ENCODE measurements at places on chromosomes 12 and 14.
A peak's percentile ranks its signal among the peaks of the same experiment; 100 is the strongest.

GRCh38 chr12:14723763-14724162 is 27.4 kb upstream of the GUCY2C start:
- DNase-seq: peak; percentile 60

DNA sequence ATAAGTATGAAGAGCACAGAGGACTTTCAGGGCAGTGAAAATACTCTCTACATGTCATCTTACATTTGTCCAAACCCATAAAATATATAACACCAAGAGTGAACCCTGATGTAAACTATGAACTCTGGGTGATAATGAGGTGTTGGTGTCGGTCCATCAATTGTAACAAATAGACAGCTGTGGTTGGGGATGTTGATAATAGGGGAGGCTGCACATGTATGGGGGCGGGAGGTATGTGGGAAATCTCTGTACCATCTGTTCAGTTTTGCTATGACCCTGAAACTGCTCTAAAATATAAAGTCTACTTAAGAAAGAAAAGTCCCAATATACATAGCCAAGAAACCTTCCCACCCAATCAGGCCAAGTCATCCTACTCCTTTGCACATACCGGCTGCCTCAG is 88.5 kb downstream of the GPR135 start:
- no peak for DNase-seq

DNA sequence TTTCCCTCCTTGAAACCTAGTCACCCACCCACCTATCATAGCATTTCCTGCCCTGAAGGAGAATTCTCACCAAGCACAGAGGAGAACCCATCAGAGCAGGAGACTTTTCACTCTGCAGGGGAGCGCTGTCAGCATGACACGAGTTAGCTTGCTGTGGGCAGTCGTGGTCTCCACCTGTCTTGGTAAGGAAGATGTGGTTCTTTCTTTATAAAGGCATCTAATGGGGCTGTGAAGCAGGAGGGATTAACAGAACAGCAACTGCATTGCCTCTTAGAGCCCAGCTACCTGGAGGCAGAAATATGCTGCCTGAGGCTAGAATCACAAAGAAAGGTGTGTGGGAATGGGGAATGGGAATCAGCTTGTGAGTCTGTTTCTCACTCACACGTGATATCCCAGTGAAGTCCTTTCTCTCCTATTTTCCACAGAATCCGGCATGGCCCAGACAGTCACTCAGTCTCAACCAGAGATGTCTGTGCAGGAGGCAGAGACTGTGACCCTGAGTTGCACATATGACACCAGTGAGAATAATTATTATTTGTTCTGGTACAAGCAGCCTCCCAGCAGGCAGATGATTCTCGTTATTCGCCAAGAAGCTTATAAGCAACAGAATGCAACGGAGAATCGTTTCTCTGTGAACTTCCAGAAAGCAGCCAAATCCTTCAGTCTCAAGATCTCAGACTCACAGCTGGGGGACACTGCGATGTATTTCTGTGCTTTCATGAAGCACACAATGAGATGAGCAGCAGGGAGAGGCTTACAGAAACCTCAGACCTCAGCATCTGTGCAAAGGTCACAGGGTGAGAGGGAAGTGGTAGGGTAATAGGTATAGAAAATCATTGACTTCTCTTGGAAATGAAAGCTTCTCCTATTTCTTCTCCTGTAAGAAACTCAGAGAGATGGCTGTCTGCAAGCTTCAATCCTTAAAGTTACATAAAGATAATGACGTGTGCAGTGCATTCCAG is 316.9 kb downstream of the DAD1 start:
- no peak for DNase-seq

DNA sequence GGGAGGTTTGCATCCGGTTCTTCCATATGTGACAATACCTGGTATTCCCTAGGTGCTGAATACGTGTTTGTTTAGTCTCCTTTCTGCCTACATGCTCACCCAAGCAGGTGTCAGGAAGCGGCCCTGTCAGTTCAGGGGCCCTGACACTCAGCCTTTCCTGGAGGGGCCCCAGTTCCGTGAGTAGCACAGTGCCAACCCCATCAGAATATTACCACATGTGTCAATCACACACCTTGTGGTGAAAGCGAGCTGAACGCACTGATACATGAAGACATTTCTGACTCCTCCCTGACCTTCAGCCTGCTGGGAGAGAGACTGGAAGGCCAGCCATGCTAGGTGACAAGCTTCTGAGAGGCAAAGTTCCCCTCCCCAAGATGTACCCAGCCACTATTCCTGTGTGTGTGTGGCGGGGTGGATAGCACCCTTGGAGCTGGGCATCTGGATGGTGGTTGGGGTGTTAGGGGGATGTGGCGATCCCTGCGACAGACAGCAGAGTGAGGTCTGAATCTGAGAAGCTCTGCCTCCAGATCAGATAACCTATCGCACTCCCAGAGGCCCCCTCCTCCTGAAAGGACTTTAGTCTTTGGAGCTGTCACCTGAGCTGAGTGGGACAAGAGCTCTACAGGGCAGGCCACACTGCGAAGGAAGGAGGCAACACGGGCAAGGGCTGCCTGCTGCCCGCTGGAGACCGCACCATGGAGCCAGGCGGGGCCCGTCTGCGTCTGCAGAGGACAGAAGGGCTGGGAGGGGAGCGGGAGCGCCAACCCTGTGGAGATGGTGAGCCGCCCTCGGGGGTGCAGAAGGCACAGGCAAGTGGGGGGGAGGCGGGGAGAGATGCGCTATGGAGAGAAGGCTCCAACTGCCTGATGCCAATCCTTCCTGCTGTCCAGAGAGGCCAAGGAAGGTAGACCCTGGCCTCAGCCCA is at the start of gene SOAT2:
Gene SOAT2 (plus strand): TSS at position 604 of the 925 bp plus-strand sequence. CDS start 92 bp downstream, at position 696.
- no peak for DNase-seq

DNA sequence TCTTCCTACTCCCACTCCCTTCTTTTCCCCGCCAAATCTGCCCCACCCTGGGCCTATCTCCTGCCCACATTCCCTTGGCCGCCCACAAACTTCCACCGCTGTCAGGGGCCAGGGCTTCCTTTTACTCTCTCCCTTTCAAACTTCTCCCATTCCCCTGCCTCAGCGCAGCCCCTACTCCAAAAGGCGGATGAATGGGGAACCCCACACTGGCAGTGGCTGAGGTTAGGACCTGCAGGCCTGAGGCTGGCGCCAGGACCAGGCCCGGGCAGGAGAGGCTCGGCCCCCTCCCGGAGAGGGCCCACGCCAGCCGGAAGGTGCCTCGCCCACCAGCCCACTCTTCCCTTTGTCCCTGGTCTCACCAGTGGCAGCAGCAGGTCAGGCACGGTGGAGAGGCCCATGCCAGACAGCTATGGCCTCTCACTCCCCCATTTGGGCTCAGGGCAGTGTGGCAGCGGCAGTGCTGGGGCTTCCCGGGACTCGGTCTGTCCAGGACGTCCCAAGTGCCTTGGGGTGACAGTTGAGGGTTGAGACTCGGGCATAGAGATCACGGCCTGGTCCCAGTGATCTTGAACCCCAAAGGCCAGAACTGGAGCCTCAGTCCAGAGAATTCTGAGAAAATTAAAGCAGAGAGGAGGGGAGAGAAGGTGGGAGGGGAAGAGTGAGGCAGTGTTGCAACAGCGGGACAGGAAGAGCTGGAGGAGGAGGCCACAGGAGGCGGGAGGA is at the start of gene TNFRSF1A:
Gene TNFRSF1A (minus strand): TSS at position 660 of the 723 bp plus-strand sequence. CDS start 262 bp downstream, at position 398.
- peak; percentile 90 for DNase-seq

GRCh38 chr12:62537551-62537950 is 70.9 kb downstream of the MON2 start:
- peak; percentile 90 for DNase-seq

GRCh38 chr14:74140374-74140850 is 55.7 kb downstream of the LIN52 start:
- no peak for DNase-seq

GRCh38 chr12:48454667-48455066 is 17.7 kb upstream of the ANP32D start:
- peak; percentile 60 for DNase-seq

DNA sequence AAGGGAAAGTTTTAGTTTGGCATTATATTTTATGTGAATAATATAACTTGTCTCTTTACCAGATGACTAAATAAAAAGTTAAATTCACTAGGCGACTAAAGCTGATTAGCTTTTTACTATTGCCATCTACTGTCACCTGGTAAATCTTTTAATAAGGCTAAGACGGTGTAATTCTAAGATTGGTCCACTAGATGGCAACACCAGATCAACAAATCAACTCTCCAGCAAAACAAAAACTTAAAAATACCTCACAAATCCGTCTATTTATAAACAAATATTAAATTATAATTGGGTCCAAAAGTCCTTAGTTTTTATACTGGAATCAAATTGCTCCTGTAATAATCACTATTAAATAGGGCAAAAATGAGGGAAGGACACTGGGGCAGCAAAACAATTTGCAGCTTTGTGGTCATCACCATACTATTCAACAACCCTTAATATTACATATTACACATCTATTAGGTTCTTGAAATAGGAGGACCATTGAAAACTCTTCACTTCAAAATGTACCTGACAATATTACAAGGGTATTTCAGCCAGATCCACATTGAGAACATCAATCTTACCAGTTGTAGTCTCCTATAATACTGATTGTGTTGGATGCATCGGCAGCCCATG is 47.9 kb downstream of the GALC start:
- peak; percentile 60 for DNase-seq

DNA sequence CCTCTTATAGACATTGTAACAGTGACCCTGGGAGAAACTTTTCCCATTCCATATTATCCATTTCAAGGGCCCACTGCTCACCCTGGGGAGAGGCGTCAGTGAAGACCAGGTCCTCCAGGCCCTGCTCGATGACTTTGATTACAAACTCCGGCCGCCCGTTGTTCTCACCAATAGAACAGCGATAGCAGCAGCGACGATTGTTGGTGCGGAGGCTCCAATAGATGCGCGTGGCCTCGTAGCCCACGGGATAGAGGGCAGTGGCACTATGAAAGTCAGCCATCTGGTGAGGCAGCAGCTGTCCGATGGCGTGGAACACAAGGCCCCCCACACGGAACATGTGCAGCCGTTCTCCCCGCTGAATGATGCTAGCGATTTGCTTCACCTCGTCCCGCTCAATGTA is 7.5 kb upstream of the PRKAG1 start:
- DNase-seq: no peak

- DNase-seq: peak; percentile 43
These were observed 34.4 kb upstream of the P2RX4 start for GRCh38 chr12:121175383-121176119.

- DNase-seq: peak; percentile 80
These were observed 136.5 kb downstream of the FBXL14 start for GRCh38 chr12:1457901-1458300.

GRCh38 chr12:48901278-48901677 is 24.0 kb downstream of the FKBP11 start:
- DNase-seq: peak; percentile 55

GRCh38 chr12:20443255-20443654 is 74.9 kb downstream of the PDE3A start:
- DNase-seq: no peak

GRCh38 chr14:92670160-92670559 is 78.3 kb downstream of the LGMN start:
- DNase-seq: peak; percentile 45

DNA sequence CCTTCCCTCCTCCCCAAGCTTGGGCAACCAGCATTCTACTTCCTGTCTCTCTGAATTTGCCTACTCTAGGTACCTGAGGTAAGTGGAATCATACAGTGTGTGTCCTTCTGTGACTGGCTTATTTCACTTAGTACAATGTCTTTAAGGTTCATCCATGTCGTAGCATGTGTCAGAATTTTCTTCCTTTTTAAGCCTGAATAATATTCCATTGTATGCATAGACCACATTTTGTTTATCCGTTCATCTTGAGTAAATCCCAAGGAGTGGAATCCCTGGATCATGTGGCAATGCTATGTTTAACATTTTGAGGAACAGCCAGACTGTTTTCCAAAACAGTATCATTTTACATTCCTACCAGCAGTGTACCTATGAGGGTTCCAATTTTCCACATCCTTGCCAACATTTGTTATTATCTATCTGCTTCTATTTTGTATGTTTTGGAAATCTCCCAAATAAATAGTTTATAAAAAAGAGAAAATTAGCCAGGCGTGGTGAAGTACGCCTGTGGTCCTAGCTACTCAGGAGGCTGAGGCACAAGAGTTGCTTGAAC is 12.4 kb downstream of the HSP90AA1 start:
- no peak for DNase-seq

GRCh38 chr12:91887957-91888356 is 257.7 kb downstream of the BTG1 start:
- no peak for DNase-seq

GRCh38 chr12:1830981-1831963 is 10.9 kb downstream of the LRTM2 start:
- peak; percentile 56 for DNase-seq

DNA sequence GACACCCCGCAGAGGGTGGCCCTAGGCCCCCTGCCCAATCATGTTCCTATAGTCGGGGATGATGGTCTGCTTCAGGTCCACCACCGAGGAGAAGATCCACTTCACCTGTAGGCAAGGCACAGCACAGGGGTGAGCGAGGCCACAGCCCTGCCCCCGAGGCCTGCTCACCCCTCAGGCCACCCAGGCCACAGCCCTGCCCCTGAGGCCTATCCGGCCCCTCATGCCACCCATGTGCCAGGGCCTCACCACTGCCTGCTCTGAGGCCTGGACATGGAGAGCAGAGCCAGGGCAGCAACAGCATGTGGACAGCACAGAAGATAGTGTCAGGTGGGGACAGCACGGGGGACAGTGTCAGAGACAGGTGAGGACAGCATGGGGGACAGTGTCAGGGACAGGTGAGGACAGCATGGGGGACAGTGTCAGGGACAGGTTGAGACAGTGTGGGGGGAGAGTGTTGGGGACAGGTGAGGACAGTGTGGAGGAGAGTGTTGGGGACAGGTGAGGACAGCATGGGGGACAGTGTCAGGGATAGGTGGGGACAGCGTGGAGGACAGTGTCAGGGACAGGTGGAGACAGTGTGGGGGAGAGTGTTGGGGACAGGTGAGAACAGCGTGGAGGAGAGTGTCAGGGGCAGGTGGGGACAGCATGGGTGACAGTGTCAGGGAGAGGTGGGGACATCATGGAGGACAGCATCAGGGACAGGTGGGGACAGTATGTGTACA is 239.7 kb downstream of the TMEM121 start:
- no peak for DNase-seq

DNA sequence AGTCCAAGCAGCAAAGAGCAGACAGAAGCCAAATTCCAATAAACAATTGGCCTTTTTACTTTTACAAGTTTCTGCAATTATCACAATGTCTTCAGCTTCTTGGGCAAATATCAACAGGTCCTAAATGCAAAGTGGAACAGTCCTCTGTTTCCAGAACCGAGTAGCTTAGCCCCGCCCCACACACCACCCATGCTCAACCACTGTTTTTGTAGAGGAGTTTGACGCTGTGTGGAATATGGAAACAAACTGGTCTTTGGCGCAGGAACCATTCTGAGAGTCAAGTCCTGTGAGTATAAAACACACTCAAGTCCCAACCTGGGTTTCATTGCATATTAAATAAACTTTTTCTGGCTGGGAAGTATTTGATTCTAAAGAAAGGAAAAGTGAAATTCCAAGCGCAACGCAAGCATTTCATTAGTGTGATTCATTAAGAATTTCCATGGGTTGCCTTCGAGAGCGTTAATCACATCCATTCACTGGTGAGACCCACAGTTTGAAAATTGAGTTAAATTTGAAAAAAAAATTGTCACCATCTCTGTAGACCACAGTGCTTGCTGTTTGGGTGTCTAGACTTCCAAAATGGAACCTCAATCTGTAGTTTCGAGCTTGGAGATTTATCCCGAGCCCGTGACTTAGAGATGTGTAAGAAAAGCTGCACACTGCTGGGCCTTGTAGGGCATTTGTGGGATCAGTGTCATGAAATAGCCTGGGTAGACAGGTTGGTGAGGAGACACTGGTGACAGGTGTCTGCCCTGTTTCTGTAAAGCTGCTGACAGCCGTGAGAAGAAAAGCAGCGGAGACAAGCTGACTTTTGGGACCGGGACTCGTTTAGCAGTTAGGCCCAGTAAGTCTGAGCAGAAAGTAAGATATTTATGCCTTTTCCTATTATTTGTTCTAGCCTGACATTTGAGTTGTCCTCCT is 96.1 kb downstream of the DAD1 start:
- no peak for DNase-seq

- DNase-seq: no peak
These were observed 62.6 kb downstream of the ELK3 start for GRCh38 chr12:96256672-96257361.

Measured in iris pigment epithelial cell (primary cell).